ENCODE measurements at places on chromosomes 3 and 15.

GRCh38 chr3:36558961-36559360, 178.7 kb downstream of the STAC start:
- no peak for DNase-seq

GRCh38 chr3:55771503-55771902, 284.4 kb upstream of the WNT5A start:
- no peak for DNase-seq

DNA sequence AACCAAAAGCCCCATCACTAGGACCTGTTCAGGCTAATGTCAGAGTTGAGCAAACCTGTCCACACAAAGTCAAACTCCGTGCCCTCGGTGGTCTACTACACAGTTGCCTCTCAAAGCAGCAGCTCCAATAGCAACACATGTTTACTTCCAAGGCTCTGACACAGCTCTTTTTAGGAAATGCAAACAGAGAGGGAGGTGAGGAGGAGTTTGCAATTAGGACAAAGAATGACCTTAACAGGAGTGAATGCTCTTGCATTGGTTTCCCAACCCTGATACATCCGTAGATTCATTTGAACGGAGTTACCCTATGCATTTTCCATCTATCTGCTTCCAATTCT, 64.8 kb upstream of the GOLGA8B start:
- DNase-seq = no peak

DNA sequence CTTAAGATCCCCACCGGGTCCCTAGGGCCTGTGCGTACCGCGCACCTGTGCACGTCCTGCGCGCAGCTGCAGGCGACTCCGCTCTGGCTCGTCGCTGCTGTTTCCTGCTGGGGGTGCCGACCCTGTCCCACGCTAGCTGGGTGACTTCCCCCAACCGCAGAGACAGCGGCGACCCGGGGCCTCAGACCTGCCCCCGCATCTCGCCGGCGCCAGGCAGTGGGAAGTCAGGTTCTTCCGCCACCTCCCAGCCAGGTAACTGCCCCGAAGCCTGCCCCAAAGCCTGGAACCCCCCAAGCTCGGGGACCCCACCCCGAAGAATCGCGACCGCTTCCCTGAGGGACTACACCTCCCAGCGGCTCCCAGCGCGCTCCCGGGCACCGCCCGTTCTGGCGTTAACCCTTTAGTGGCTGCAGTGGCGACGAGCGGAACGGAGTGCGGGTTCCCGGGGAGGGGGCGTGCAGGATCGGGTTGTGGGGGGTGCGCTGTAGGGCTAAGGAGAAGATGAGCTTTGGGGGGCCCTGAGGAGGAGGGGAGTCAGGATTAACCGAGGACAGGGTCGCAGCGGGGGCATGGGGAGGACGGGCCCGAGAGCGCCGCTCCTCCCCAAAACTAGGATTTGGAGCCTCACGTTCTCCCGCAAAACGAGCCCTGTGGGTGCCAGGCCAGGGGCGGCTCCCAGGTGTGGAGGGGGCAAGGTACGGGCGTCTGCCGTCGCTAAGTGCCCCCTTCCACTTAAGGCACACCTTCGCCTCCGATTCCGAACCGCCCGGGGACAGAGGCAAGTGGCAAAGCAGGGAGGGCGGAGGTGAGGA, 589 bp downstream of the NEIL1 start:
- DNase-seq = peak; percentile 74

- no peak for DNase-seq
Observed at GRCh38 chr3:33430571-33430970, 9.6 kb downstream of the UBP1 start.

DNA sequence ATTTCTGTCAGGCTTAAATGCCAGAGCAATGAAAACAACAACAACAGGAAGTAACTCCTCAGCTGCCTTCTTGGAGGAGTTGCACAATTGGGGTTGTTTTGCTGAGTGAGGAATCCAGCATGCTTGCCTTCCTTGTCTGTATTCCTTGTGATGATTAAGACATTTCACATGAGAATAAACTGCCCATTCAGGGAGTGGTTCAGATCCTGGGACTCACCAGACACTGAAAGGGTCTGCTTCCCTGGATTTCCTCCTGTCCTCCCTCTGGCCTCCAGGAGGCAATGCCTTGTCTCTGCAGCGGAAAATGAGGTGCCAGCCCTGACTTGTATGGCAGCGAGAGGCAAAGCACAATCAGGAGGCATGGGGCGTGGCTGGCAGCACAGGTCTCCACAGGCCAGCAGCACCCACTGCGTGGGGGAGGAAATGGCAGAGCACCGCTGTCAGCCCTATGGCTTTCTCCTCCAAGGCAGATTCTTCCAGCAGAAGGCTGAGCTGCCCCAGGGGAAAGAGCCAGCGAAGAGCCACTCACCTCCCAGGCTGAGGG, 41.5 kb downstream of the RBP2 start:
- no peak for DNase-seq

- DNase-seq = no peak
Observed at GRCh38 chr3:119700269-119700919, 2.4 kb upstream of the CFAP91 start.

- DNase-seq = no peak
Observed at GRCh38 chr3:13204177-13204581, 130.9 kb upstream of the IQSEC1 start.

GRCh38 chr3:192794216-192794615, 66.9 kb upstream of the FGF12 start:
- DNase-seq = no peak

DNA sequence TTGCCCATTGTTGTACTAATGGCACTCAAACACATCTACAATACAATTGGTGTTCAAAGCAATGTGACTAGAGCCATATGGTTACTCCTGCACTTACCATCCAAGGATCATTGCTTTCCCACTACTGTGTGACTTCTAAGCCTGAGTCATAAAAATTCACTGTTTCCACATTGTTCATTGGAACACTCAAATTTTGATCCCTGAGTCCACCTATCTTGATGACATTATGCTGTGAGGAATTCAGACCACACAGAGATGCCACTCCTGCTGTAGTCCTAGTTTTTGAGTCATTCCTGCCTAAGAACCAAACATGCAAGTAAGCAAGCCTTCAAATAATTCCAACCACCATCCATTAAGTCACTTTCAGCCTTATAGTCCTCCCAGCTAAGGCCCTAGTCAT, 176.2 kb downstream of the EFHB start:
- DNase-seq = no peak

- DNase-seq = no peak
Observed at GRCh38 chr3:148077965-148078364, 619.7 kb upstream of the AGTR1 start.

DNA sequence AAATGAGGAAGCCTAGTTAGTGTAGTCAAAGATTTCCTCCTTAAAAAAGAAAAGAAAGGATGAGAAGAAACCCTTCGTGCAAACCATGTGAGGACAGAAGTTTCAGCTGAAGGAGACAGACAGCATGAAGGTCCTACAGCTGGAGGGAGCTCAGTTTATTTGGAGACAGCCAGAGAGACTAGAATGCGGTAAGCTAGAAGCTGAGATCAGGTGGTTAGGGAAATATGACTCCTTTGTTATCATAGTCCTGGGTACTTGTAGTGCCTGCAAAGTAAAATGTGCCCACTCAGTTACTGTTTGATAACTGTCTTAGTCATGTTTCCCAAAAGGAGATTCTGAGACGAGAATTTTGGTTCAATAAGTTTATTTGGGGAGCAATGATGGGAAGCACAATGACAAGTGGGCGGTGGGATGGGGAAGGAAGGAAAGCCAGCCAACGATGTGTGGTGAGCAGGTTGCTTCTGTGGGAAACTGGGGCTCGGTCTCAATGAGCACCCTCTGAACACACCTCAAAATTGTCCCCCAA, 178.8 kb upstream of the SNTN start:
- DNase-seq = no peak

- no peak for DNase-seq
Observed at GRCh38 chr3:126493051-126493450, 17.4 kb upstream of the ZXDC start.

GRCh38 chr3:168431491-168431890, 335.8 kb upstream of the GOLIM4 start:
- no peak for DNase-seq

DNA sequence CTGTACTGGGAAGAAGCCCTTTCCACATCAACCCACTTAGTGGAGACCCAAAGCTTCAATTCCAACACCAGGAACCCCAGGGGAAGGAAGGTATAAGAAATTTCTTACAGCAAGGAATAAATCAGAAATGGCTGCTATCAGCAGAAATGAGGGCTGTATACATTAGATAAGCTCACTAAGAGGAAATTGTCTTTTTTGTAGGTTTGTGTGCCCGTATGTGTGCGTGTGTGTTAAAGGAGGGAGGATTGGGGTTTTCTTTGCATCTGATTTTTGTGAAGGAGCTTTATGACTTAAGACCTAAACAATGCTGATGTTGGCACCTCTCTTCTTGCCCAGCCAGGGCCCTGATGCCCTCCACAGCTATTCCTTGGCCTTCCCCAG, 18.6 kb downstream of the ARRDC4 start:
- DNase-seq = no peak

- no peak for DNase-seq
Observed at GRCh38 chr3:4036046-4036445, 236.8 kb downstream of the LRRN1 start.

DNA sequence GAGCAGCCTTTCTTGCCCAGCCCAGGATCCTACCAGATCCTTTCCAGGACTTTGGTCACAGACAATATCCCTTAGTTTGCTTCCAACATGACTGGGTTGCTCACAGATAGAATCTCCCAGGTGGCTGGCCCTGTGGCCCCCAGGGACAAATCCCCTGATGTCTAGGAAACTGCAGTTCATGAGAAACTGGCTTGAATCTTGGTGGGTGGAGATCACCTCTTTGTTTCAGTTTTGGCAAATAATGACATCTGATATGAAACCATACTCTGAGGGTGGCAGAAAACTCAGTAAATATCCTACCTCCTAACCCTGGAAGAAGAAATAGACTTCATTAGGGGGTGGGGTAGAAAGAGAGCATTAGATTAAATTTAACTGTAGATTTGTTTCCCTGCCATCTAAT, 44.1 kb upstream of the PFN2 start:
- no peak for DNase-seq

- DNase-seq = no peak
Observed at GRCh38 chr15:57694279-57694678, 12.2 kb upstream of the POLR2M start.

DNA sequence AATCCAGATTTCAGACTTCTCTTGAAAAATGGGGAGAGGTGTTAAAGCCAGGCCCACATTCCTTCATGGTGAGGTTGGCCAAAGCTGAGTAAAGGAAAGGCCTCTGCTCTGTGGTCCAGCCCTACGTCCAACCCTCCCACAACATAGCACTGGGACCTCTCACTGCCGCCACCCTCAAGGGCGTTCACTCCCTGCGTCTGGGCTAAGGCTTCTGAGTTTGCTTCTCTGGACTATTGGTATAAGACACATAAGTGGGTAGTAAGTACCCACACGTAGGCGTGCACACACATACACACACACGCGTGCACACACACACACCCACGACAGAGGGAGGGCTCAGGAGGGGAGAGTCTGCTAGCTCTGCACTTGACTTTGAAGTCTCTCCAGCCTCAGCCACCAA, 80.2 kb upstream of the PXYLP1 start:
- no peak for DNase-seq

DNA sequence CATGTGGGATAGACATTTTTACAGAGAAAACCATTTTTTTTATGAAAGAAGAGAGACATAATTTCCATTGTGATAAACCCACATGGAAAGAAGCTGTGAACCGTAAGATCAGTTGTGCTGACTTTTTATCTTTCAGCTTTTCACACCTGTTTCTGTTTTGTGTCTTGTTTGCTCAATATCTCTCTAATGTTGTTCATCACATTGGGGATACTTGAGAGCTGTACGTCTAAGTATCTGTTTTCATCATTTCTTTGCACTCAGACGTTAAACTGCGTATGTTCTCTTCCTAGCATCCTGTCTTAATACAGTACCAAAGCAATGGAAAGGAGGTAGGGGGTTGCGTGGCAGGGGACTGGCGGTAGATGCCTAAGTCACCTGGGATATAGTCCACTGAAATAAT, 449.0 kb downstream of the NAALADL2 start:
- no peak for DNase-seq

GRCh38 chr3:71045917-71046282, 537.6 kb downstream of the FOXP1 start:
- no peak for DNase-seq

DNA sequence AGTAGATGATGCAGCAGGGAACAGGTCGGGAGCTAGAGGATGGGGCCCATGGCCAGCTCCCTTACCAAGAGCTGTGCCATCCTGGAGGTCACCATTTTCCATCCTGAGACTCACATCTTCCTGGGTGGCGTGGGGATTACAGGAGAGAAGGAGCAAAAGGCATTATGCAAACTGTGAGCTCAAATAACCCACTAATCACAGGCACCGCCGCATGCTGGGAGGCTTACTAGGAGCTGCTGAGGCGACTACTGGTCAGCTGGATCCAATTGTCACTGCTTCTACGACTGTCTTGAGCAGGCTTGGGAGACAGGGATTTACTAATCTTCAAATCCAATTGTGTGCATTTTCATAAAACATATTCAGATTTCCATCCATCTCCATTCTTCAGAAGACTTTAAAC, 12.5 kb upstream of the KBTBD12 start:
- no peak for DNase-seq

- no peak for DNase-seq
Observed at GRCh38 chr3:198032039-198032936, 72.3 kb downstream of the LMLN start.

- no peak for DNase-seq
Observed at GRCh38 chr15:64134345-64134829, 17.1 kb upstream of the SNX22 start.

GRCh38 chr3:143266927-143267326, 147.4 kb downstream of the CHST2 start:
- DNase-seq = no peak

- no peak for DNase-seq
Observed at GRCh38 chr15:70810916-70811578, 42.9 kb downstream of the LARP6 start.

- DNase-seq = no peak
Observed at GRCh38 chr15:69562564-69562963, 109.9 kb downstream of the RPLP1 start.

DNA sequence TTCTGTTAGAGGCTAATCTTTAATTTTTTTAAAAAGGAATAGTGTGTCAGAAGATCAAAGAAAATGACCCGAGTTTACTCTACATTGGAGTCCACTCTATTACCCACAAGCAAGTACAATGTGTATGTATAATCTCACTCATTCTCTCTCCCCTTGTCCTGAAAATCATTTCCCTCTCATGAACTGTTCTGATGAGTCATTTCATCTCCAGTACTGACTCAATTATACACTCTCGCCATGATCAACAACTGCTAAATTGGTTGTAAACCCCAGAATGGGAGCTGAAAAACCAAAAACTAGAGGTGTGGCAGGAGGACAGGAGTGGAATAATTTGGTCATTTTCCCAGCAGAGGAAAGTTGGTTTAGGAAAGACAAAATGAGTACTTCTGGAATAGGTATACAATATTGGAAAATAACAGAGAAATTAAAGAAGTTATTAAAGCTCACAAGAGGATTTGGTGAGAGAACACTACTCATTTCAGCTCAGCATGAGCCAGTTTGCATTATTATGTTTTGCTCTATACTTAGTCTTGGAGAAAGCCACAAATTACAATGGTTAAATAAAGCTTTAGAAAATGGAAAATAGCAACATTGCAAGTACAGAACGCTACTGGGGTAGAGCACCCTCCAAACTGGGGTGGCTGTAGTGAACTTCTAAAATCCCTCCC, 144.3 kb upstream of the PFN2 start:
- DNase-seq = no peak

GRCh38 chr3:195800240-195800639, 11.5 kb downstream of the MUC4 start:
- DNase-seq = no peak

GRCh38 chr15:99729920-99730319, 3.3 kb downstream of the LYSMD4 start:
- peak; percentile 52 for DNase-seq

Data from WTC11 (cell line).